Stimulated activated CD4-positive, alpha-beta T cell treated with anti-CD3 and anti-CD28 coated beads, Interleukin-1b, Interleukin-23, amount 100 ng/mL, for 1 hour (primary cell): ENCODE measurements at places on chromosomes 7 and 10.

GRCh38 chr7:79245623-79246249 lies 207.7 kb downstream of the MAGI2 start:
- no peak for DNase-seq

DNA sequence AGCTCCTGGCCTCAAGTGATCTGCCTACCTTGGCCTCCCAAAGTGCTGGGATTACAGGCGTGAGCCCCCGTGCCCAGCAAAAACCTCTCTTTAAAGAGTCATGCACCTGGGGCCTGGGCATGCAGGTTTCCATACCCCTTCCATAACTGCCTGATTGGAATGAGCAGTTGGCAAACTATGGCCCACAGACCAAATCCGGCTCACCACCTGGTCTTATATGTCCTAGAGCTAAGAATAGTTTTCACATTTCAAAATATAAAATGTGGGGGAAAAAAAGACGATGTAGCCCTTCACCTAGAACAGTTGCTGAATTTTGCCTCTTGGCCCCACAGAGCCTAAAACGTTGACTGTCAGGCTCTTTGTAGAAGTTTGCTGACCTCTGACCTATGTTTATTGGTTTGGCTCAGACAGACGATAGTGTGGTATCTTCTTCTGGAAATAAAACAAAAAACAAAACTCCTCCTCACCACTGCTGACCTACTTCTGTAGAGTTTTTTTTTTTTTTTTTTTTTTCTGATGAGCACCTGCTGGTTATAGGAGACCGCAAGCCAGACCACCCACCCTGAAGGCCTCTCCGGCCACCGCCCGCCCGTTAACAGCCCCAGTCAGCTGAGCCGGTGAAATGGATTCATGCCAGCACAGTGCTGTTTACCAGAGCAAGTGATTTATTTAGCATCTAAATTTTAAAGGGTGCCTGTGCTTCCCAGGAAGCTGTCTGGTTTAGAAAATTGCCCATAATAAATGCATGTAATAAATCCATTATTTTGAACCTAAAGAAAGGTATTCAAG lies 33.5 kb upstream of the SFRP5 start:
- no peak for DNase-seq

DNA sequence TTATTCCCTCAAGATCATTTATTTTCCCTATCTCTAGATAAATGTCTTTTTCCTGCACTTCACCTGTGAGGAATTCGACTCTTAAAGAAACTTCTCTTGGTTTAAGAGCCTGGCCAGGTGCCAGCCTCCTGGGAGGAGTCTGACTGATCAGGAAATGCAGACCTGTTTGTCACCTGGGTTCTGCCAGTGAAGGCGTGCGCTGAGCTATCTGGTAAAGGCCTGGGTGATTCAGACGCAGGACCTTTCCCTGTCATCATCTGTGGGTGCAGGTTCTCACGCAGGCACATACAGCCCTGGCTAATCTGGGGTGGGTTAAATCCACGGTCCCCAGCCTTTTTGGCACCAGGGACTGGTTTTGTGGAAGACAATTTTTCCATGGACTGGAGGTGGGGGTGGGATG lies 65.3 kb upstream of the AQP1 start:
- DNase-seq: no peak

DNA sequence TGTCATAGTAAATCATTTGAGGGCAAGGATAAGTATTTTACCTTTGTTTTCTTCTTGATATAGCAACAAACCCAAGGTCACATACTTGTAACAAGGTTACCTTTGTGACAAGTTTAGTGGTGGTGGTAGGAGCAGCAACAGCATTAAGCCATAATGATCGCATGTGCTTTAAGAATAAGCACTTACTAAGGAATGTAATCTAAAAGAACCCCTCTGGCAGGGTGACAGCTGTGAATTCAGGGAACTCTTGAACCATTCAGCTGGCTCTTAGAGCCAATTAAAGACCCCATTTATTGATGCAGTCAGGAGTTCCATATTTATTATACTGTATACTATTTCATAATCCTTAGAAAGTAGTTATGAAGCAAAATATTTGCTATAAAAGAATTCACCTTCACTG lies 370.8 kb downstream of the EXOC4 start:
- no peak for DNase-seq

DNA sequence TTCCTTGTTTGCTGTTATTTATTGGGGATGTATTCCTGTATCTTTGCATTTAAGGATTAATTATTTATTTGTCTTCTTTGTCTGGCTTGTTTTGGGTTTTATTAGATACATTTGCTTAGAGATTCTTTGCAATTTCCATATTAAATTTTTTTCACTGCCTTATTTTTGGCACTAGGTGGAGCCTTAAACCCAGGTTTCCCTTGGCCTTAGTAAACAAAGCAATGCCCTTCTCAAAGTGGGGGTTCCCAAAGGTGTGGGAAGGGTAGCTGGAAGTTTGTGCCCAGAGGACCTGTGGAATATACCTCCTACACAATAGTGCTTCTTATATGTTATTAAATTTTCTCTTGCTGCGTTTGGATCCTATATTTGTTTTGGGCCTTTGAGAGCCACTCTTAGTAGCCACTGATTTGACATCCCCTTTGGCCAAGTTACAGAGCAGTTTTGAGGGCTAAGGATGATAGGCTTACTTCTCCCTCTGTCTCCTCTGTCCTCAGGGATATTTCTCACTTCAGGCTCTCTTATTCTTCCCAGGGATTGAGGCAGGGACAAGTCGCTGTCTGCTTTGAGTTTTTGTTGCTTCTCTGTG lies 162.3 kb downstream of the ITGB1 start:
- no peak for DNase-seq

DNA sequence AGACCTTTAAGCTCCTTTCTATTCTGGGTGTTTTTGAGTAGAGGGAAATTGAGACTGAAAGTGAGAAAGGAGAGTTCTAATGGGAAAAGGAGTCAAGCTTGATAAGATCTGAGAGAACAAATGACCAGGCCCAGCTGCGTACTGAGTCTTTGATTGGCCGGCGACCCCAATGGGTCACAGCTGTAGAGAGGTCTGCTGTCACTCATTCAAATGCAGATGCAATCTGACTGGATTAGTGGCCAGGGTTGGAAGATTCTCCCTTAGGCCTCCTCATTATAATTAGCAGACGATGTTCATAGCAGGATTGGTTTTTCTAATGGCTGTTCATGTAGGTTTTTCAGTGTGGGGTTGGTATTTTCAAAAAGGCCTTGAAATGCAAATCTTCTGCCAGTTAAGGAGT lies 127.2 kb upstream of the SLC25A13 start:
- DNase-seq: no peak

- DNase-seq: no peak
Observed at GRCh38 chr7:98300595-98301372, 19.3 kb downstream of the BRI3 start.
